ENCODE measurements at places on chromosomes 6 and 20. TPM values are rescaled to one million over a fixed set of nuclear protein-coding genes. Genes with fewer than 3 reads are reported as not detected.

- no peak for DNase-seq
- H3K4me1 ChIP-seq: no peaks in the 10 kb centered on the region
- H3K4me3 ChIP-seq: no peak overlapping the region
- H3K27ac ChIP-seq: no peak overlapping the region
- H3K27me3 ChIP-seq: no peaks in the 10 kb centered on the region
Observed at GRCh38 chr6:42482174-42482573, 30.4 kb upstream of the TRERF1 start.

GRCh38 chr6:15339081-15339480 is 93.2 kb downstream of the JARID2 start:
- H3K4me3 ChIP-seq: no peak overlapping the region
- H3K27ac ChIP-seq: no peak overlapping the region
- H3K36me3 ChIP-seq: no peaks in the 10 kb centered on the region
- no peak for DNase-seq
- no peaks in the 10 kb centered on the region for H3K27me3 ChIP-seq

DNA sequence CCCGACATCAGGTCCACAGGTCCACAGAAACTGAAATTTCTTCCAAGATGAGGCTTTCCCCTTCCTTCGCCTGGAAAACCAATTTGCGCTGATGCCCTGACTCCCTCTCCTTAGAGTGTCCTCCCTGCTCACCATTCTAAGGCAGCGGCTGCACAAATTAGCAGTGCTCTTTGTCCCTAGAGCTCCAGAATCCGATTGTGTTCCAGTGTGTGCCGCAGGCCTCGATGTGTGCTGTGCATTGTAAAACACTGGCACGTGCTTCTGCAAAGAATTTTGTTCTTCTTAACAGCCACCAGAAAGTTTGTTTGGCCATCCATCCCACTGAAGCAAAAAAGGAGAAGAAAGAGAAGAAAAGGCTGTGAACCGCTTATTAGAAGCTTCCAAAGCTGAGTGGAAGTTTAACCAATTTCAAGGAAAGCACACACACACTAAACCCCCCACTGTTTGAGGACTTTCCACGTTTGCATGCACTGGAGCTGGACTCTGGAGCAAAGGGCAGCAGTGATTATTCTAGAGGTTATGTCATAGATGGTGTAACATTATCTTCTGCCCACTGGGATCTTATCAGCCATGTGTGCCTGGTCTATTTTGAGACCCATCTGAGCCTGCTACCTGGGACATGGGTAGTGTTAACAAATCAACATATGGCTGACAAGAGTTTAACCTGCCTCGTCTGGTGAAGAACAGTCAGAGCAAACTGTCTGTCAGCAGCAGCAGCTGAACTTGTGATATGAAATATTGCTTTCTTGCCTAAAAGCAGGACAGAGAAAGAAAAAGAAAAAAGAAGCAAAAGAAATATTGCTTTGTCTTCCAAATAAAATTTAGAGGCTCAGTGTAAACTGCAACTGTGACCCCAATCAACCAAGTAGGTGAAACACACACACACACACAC is 64.9 kb upstream of the RREB1 start:
- H3K36me3 ChIP-seq: no peaks in the 10 kb centered on the region
- no peaks in the 10 kb centered on the region for H3K4me1 ChIP-seq
- peak overlapping the region; percentile 42 for H3K4me3 ChIP-seq
- no peaks in the 10 kb centered on the region for H3K27me3 ChIP-seq
- peak; percentile 82 for DNase-seq

GRCh38 chr20:36645998-36646397 is at the start of gene SLA2:
SLA2 (minus strand) TSS chr20:36646196; CDS start chr20:36641335, 4,861 bp downstream.
- no peak within 1 kb of the TSS for H3K4me3 ChIP-seq
- H3K36me3 ChIP-seq: no peaks in the 10 kb centered on the region
- H3K27me3 ChIP-seq: no peaks in the 10 kb centered on the region
- no peak for DNase-seq
- no peaks in the 10 kb centered on the region for H3K4me1 ChIP-seq
- H3K27ac ChIP-seq: no peak within 1 kb of the TSS

- no peaks in the 10 kb centered on the region for H3K27me3 ChIP-seq
- no peaks in the 10 kb centered on the region for H3K36me3 ChIP-seq
- H3K4me3 ChIP-seq: no peak overlapping the region
- DNase-seq: peak; percentile 26
- H3K4me1 ChIP-seq: no peaks in the 10 kb centered on the region
- H3K27ac ChIP-seq: no peak overlapping the region
Observed at GRCh38 chr20:62726276-62726675, 17.6 kb downstream of the NTSR1 start.

GRCh38 chr6:16819752-16820151 is 58.5 kb upstream of the ATXN1 start:
- no peaks in the 10 kb centered on the region for H3K4me1 ChIP-seq
- no peak for DNase-seq
- peak overlapping the region; percentile 42 for H3K4me3 ChIP-seq
- H3K27ac ChIP-seq: peak overlapping the region; percentile 77
- no peaks in the 10 kb centered on the region for H3K36me3 ChIP-seq

DNA sequence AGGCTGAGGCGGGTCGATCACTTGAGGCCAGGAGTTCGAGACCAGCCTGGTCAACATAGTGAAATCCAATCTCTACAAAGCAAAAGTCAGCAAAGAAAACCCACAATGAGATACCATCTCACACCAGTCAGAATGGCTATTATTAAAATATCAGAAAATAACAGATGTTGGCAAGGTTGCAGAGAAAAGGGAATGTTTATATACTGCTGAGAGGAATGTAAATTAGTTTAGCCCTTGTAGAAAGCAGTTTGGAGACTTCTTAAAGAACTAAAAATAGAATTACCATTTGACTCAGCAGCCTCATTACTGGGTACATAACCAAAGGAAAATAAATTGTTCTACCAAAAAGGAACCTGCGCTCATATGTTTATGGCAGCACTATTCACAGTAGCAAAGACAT is 16.7 kb upstream of the GCM1 start:
- no peak overlapping the region for H3K4me3 ChIP-seq
- no peaks in the 10 kb centered on the region for H3K4me1 ChIP-seq
- no peak overlapping the region for H3K27ac ChIP-seq
- H3K36me3 ChIP-seq: no peaks in the 10 kb centered on the region
- DNase-seq: no peak
- no peaks in the 10 kb centered on the region for H3K27me3 ChIP-seq

DNA sequence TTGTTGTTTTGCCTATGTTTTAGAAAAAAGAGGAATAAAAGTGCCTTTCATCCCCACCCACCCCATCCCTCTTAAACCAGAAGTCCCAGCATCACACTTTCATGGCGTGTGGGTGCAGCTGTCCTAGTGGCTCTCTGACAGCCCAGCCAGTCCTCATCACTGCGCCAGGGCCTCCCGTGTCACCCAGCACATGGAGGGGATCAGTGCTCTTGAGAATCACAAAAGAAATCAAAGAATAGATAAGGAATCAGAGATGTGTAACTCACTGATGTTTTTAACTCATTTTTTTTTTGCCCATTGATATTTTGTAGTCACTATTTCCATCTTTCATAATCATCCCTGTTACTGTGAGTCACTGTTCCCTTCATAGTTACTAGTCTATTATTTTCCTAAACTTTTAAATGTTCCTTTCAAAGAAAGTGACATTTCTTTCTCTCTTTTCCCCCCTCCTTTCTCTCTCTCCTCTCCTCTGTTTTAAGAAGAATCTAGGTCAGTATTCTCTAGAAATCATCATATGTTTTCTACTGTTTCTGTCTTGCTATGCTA is 78.6 kb downstream of the AIG1 start:
- DNase-seq: no peak
- H3K4me3 ChIP-seq: no peak overlapping the region
- H3K36me3 ChIP-seq: peaks cover 5% of the 10 kb centered on the region
- H3K27me3 ChIP-seq: no peaks in the 10 kb centered on the region

DNA sequence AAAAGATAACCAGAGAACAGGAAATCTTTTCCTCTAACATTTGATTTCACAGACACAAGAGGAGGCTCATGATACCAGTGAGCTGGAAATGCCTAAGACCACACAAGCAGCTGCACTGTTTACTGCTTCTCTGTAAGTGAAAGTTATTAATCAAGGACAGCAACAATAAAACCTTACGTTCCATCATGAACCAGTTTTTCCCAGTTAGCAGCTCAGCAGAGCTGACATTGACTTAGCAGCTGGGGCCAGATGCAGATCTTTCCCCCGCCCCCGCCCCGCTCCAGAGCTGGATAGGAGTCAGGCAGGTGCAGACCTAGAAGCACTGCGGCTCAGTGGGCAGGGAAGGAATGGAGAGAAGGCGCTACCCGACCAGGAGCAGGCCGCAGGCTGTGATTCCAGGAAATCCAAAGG is 275.2 kb downstream of the GMDS start:
- no peaks in the 10 kb centered on the region for H3K36me3 ChIP-seq
- no peak for DNase-seq
- no peak overlapping the region for H3K27ac ChIP-seq
- H3K4me1 ChIP-seq: no peaks in the 10 kb centered on the region
- H3K27me3 ChIP-seq: no peaks in the 10 kb centered on the region

DNA sequence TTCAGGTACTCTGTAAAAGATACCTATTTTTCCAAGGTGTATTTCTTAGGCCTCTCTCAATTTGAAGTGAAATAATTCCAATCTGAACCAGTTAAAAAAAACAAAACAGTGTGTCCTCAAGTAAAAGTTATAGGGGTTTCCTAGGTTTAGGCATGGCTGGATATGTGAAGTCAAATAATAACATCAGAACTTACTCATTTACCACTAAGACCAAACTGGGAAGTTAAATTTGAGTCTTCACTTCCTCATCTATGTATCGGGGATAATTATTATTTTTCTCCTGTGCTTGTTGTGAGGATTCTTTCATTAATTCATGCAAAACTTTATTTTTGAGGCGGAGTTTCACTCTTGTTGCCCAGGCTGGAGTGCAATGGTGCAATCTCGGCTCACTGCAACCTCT is 86.2 kb upstream of the PTPRK start:
- no peak overlapping the region for H3K27ac ChIP-seq
- H3K4me3 ChIP-seq: no peak overlapping the region
- DNase-seq: no peak
- H3K4me1 ChIP-seq: no peaks in the 10 kb centered on the region
- H3K27me3 ChIP-seq: no peaks in the 10 kb centered on the region
- H3K36me3 ChIP-seq: no peaks in the 10 kb centered on the region

- H3K27me3 ChIP-seq: no peaks in the 10 kb centered on the region
- H3K4me3 ChIP-seq: no peak overlapping the region
- H3K36me3 ChIP-seq: no peaks in the 10 kb centered on the region
- no peaks in the 10 kb centered on the region for H3K4me1 ChIP-seq
- no peak for DNase-seq
- H3K27ac ChIP-seq: no peak overlapping the region
Observed at GRCh38 chr6:6581054-6581453, 7.5 kb upstream of the LY86 start.

GRCh38 chr20:25089662-25090061 is 7.7 kb upstream of the VSX1 start:
- H3K36me3 ChIP-seq: no peaks in the 10 kb centered on the region
- no peak for DNase-seq
- no peak overlapping the region for H3K27ac ChIP-seq
- H3K4me3 ChIP-seq: no peak overlapping the region
- no peaks in the 10 kb centered on the region for H3K27me3 ChIP-seq
- H3K4me1 ChIP-seq: no peaks in the 10 kb centered on the region

GRCh38 chr6:52909531-52909930 is at the start of gene GSTA3:
GSTA3 (minus strand) TSS chr6:52909698; CDS start chr6:52905834, 3,864 bp downstream.
- no peaks in the 10 kb centered on the region for H3K4me1 ChIP-seq
- no peak for DNase-seq
- H3K27me3 ChIP-seq: no peaks in the 10 kb centered on the region

DNA sequence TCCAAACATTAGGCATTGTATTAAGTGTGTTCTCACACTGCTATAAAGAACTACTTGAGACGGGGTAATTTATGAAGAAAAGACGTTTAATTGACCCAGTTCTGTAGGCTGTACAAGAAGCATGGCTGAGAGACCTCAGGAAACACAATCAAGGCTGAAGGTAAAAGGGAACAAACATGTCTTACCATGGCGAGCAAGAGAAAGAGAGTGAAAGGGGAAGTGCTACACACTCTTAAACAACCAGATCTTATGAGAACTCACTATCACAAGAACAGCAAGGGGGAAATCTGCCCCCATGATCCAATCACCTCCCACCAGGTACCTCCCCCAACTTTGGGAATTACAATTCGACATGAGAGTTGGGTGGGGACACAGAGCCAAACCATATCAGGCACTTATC is 86.6 kb upstream of the TOP1 start:
- no peaks in the 10 kb centered on the region for H3K27me3 ChIP-seq
- no peak overlapping the region for H3K4me3 ChIP-seq
- H3K4me1 ChIP-seq: no peaks in the 10 kb centered on the region
- DNase-seq: no peak
- no peak overlapping the region for H3K27ac ChIP-seq

DNA sequence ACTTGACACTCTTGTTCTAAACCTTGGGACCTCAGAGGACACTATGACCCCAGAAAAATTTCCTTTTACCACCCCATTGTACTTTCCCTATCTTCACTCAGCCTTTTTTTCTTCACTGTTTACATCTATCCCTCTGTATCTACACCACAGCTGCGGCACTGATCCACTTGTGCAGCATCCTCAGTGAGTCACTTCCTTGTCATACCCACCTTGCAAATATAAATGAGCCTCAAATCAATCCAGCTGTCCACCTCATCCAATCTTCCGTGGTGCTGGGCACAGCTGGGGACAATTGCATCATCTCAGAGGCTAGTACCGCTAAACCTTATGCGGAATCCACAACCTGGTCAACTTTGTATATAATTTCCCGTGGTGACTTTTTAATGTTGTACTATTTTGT is 710.5 kb downstream of the QKI start:
- no peak overlapping the region for H3K27ac ChIP-seq
- no peaks in the 10 kb centered on the region for H3K27me3 ChIP-seq
- no peaks in the 10 kb centered on the region for H3K4me1 ChIP-seq
- DNase-seq: no peak
- no peak overlapping the region for H3K4me3 ChIP-seq
- H3K36me3 ChIP-seq: no peaks in the 10 kb centered on the region

DNA sequence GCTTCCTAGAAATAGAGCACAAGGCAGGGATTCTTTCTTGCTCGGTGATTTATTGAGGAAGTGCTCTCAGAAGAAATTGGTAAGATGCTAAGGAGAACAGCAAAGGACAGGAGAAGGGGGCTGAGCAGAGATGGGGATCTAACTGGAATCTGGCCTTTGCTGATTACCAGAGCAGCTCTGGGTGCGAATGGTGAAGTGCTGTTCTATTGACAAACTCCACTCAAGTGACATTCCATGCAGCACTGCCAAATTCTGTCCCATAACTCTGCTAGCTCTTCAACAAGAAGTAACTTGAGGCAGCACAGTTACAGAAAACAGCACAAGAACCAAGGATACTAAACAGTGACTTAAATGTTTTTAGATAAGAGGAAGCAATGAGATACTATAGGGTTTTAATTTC is 13.8 kb upstream of the ANKEF1 start:
- DNase-seq: no peak
- H3K27ac ChIP-seq: no peak overlapping the region
- H3K36me3 ChIP-seq: no peaks in the 10 kb centered on the region
- H3K27me3 ChIP-seq: no peaks in the 10 kb centered on the region
- no peaks in the 10 kb centered on the region for H3K4me1 ChIP-seq

SLC32A1 gene
- total RNA-seq: not detected

CDH22 gene
- total RNA-seq: not detected

All from right lobe of liver (tissue), 6 donors.